Hematopoietic multipotent progenitor cell treated with erythropoietin and hydrocortisone succinate and interleukin-3 and kit ligand, for 6 days (in vitro differentiated cells): ENCODE measurements at places on chromosomes 12 and 14.

DNA sequence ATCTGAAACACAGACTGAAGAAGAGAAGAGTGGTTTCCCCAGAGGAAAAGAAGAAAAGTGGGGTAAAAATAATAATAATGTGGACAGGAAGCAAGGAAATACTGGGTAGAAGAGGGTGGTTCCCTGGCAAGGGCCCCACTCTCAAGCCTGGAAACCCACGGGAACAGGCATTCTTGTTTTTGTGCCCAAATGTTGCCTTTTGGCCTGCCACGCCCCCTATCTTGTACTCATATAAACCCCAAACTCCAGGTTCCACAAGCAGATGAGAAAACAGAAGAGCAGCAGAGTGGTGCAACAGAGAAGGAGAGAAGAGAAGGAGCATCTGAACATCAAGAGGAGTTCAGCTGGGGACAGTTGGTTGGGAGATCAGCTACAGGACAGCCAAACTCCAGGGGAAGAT, 51.2 kb downstream of the NDUFA12 start:
- DNase-seq, result no peak

GRCh38 chr14:101521473-101521915, 39.8 kb upstream of the DIO3 start:
- no peak for DNase-seq

DNA sequence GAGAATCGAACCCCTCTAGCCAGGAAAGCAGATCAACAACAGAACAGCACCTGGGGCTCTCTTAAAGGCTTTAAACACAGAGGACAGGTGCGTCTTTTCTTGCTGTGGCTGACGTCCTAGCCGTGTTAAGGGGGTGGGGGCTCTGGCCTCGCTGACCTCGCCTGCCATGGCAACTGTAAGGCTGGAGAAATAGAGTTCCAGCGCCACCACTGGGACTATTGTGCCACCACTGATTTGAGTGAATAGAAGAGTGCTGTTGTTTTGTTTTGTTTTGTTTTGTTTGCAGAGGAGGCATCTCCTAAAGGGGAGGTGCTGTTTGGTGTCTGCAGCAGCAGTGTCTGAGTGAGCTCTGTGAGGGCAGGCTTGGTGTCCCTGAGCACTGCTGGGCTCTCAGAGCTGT, 34.2 kb upstream of the PRMT8 start:
- DNase-seq, result peak; percentile 4

- DNase-seq, result no peak
Measured at GRCh38 chr14:88605594-88605993, 42.8 kb downstream of the ZC3H14 start.

DNA sequence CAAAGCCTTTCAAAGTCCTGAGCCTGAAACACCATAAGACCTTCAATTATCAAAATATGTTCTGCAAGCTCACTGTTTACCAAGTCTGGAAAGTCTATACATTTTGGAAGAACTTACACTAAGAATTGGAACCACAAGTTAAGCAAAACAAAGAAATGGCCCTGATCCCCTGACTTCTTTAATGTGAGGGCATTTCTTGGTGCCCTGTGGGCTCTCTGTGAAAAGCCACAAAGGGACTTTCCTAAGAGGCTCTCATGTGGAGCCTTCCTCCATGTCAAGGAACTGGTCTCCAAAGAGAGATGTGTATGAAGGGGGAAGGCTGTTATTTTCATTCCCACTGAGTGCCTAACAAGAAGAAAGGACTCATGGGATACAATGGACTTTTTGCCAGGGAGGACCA, 13.5 kb upstream of the MYH6 start:
- DNase-seq, result no peak

DNA sequence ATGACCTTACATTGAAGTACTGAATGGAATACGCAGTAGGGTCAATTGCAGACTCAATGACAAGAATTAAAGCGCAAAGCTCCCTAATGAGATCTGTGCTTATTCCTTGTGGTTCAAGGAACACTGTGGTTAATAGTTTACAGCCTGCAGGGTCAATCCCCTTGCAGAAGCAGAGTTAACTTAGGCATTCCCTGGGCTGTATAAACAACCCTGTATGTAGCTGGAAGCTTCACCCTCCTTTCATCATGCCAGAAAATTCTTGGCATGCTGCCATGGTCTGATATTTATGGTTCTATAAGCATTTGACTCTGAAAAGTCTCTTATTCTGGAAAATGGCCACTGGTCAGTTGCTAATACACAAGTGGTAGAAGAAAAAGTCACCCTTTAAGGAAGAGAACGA, 227.7 kb downstream of the NOVA1 start:
- no peak for DNase-seq
